ENCODE measurements at places on chromosomes 7 and 10.
A peak's percentile ranks its signal among the peaks of the same experiment; 100 is the strongest.

- H3K4me1 ChIP-seq: no peaks in the 10 kb centered on the region
- no peaks in the 10 kb centered on the region for H3K27me3 ChIP-seq
- H3K36me3 ChIP-seq: peaks cover 80% of the 10 kb centered on the region
Measured at GRCh38 chr7:107597582-107597916, 17.5 kb downstream of the BCAP29 start.

DNA sequence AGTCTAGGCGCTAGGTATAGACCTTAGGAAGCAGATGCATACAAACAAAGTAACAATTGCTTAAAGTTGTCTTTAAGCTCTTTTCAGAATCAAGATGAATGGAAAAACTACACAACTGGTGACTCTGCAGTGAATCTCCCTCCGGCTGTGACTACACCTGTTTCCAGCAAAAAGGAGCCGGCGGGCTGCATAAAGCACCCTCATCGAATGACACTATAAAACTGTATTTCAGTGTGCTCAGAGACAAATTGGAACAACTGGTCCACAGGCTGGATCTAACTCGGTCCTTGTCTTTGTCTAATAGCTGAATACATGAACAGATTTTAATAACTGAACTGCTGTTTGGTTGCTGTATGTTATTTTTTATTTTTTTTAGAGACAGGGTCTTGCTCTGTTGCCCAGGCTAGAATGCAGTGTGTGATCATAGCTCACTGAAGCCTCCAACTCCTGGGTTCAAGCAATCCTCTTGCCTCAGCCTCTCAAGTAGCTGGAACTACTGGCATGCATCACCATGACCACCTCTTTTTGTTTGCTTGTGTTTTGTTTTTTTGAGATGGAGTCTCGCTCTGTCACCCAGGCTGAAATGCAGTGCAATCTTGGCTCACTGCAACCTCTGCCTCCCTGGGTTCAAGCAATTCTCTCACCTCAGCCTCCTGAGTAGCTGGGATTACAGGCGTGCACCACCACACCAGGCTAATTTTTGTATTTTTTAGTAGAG lies 64.2 kb upstream of the SVIL start:
- H3K4me1 ChIP-seq: peaks cover 15% of the 10 kb centered on the region
- DNase-seq: no peak
- H3K36me3 ChIP-seq: no peaks in the 10 kb centered on the region
- no peaks in the 10 kb centered on the region for H3K27me3 ChIP-seq
- H3K4me3 ChIP-seq: no peak overlapping the region
- H3K27ac ChIP-seq: no peak overlapping the region

- DNase-seq: no peak
- no peaks in the 10 kb centered on the region for H3K36me3 ChIP-seq
- no peak overlapping the region for H3K4me3 ChIP-seq
- no peaks in the 10 kb centered on the region for H3K4me1 ChIP-seq
Measured at GRCh38 chr7:68309806-68310205, 1288.5 kb upstream of the AUTS2 start.

- no peaks in the 10 kb centered on the region for H3K27me3 ChIP-seq
- H3K27ac ChIP-seq: no peak within 1 kb of the TSS
- peaks cover 39% of the 10 kb centered on the region for H3K36me3 ChIP-seq
- no peak for DNase-seq
- H3K4me3 ChIP-seq: peak within 1 kb of the TSS; percentile 64
Measured at GRCh38 chr10:100519311-100520051, at the start of gene SEC31B. SEC31B (minus strand) TSS chr10:100519861; CDS start chr10:100516952, 2,909 bp downstream.

All from esophagus squamous epithelium (tissue), 5 donors.